ENCODE measurements at places on chromosomes 6 and 20.

- no peak for DNase-seq
These were observed 606.0 kb downstream of the HDGFL1 start for GRCh38 chr6:23175391-23175790.

GRCh38 chr6:41028561-41029412, 10.2 kb downstream of the UNC5CL start:
- DNase-seq = no peak

DNA sequence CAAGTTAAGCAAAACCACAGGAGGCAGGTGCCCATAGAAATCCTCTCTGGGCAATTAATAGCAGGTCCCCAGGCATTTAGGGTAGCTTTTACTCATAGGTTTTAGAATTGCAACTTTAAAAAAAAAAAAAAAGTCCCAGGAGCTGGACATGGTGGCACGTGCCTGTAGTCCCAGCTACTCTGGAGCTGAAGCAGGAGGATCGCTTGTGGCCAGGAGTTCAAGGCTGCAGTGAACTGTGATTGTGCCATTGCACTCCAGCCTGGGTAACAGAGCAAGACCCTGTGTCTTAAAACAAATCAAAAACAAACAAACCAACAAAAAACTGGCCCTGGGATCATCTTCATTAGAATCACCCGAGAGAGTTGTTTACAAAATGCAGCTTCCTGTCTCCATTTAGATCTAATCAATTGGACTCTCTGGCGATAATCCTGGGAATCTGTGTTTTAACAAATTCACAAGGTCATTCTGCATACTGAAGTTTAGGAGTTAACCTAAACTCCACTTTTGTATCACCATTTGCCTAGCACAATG, 131.8 kb upstream of the AKAP12 start:
- no peak for DNase-seq

DNA sequence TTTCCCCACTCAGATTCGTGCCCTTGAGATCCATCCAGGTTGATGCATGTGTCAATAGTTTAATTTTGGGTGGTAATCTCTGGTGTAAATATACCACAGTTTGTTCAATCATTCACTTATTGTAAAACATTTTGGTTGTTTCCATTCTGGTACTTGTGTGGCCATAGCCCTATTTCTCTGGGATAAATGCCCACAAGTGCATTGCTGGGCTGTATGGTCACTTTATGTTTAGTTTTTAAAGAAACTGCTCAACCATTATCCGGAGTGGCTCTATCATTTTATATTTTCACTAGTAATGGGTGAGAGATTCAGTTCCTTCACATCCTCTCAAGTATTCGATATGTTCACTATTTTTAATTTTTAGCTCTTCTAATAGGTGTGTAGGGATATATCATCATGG, 60.7 kb upstream of the RNF24 start:
- no peak for DNase-seq

GRCh38 chr6:129307845-129308244, 402.1 kb downstream of the ARHGAP18 start:
- DNase-seq = no peak

- no peak for DNase-seq
These were observed 352.5 kb upstream of the TSHZ2 start for GRCh38 chr20:52619671-52620070.

GRCh38 chr20:58408603-58409246, 19.7 kb downstream of the VAPB start:
- no peak for DNase-seq

DNA sequence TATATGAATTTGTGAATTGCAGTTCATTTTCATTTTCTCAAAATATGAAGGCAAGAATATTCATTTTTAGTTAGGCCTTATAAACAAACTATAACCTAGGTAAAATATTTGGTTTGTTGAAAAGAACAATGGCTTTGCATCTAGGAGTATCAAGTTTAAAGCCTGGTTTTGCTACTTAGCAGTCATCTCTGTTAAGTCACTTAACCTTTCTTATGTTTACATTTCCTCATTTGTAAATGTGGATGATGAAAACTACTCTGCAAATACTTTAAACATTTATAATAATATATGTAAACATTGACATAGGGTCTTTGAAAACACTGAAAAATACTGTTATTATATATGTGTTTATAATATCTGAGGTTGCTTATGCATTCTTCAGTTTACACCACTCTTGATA, 135.5 kb downstream of the CENPW start:
- DNase-seq = no peak

DNA sequence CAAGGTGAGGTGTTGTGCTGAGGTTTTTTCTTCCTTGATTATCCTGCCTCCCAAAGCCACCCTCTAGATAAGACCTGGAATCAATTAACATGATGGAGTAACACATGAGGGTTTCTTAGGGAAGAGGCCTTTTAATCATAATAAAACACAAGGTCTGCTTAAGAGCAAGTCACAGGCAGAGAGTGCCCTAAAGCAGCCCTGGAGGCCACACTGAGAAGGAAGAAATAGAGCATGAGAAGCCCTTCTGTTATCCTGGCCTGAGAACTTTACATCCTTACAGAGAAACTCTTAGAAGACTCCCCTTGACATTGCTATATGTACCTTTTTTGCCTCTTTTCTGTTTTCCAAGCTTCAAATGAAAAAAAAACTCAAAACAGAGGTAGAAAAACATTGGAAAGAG, 132.3 kb downstream of the CEP57L1 start:
- DNase-seq = no peak

DNA sequence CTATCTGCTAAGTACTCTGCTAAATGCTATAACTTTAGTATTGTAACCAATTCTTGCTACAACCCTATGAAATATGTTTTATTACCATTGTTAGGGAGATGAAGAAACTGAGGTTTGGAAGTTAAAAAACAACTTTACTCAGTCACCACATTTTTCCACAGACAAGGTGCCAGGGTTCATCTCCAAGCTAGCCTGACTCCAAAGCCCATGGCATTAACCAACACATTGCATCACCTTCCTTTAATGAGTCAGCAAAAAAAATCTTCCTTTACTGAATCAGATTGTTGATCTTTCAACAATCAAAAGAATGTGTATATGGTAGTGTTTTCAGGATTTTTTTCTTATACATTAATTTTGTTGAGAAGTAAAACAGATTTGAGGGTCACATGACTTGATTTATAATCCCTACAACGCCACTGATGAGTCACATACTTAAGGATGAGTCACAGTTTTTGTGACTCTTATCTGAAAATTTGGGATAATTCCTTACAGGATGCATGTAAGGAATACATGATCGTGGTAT, 41.5 kb downstream of the MAN1A1 start:
- no peak for DNase-seq

- no peak for DNase-seq
These were observed 1257.2 kb upstream of the EYS start for GRCh38 chr6:66964216-66964615.

All from activated CD8-positive, alpha-beta memory T cell treated with anti-CD3 and anti-CD28 coated beads for 1 hour (primary cell).